ENCODE measurements at places on chromosomes 12 and 14.

DNA sequence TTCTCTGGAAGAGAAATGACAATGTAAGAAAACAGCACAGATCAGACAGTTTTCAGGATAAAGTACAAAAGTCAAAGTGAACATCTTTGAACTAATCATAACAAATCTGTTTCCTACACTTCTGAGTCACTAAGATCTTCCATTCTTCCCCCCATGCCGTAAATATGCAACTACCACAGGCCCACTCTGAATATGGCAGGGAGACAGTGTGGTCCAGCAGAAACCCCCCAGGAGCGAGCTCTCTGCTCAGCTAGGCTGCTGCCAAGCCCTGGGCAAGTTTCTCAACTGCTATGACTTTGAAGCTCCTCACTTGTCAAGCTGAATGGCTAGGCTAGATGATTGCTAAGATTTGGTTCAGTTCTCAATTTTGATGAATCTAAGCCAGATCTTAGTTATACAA is 148.1 kb downstream of the EFCAB11 start:
- no peak for DNase-seq

GRCh38 chr12:66044731-66045130 is 85.8 kb downstream of the LLPH start:
- no peak for DNase-seq

DNA sequence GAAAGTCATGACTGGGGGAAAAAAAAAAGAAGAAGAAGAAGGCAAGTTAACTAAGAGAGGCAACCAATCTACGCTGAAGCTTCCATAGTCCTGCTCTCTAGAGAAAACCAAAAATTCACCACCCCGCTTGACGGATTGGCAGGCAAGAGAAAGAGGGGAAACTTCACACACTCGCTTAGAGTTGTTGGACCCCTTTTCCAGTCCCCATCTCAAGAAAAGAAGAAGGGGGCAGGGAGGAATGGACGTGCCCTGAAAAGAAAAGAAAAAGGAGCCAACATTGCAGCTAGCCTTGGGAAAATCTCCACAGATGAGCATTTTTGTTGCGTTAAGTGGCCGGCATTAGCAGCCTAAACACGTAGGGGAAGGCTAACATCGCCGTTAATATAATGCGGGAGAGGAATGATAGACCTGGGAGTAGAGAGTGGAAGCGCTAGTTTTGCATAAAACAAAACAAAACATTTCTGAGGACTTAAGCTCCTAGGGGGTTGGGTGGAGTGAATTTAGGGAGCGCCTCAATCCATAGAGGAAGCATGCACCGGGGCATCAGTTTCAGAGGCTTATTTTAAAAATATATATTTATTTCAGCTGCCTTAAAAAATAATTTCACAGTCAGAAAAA is 11.3 kb upstream of the FOXG1 start:
- no peak for DNase-seq

DNA sequence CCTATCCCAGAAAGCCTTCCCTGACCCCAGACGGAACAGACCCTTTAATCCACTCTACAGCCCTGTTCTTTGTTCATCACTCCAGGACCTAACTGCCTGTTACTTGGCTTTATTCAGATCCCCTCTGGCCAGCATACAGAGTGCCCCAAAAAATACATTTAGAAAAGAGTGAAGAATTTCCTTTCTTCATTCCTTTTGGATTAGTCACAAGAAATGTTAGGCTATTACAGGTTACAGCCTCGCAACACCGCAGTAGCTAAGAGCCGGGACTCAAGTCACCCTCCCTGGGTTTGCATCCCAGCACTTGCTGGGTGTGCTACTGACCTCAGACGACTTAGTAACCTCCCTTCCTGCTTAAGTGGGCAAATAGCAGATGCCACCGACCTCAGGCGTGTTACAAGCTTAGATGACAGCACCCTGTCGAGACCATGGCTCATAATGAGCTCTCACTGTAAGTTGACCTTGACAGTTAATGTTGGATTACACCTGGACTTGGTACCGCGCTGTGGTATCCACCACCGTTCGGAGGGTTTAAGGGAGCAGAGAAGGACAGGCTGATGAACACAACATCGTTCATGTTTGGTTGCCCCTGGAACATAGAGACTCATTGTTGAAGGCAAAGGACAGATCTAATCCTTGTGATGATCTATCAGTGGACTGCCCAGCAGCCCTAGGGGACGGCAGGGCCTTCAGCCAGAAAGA is 12.9 kb downstream of the GLRX5 start:
- no peak for DNase-seq

- DNase-seq: peak; percentile 50
These were observed 17.4 kb downstream of the GALNT4 start for GRCh38 chr12:89507015-89507824.

- no peak for DNase-seq
These were observed 38.9 kb upstream of the DICER1 start for GRCh38 chr14:95196268-95196667.

GRCh38 chr12:49018261-49019119 is at the start of gene PRKAG1:
TSS of gene PRKAG1 (minus strand) at chr12:49018776. CDS start at chr12:49018740, 36 bp downstream.
- peak; percentile 96 for DNase-seq

- no peak for DNase-seq
These were observed 105.7 kb upstream of the C14orf180 start for GRCh38 chr14:104473649-104474494.

- peak; percentile 84 for DNase-seq
These were observed 57.9 kb upstream of the PNMA1 start for GRCh38 chr14:73771848-73772638.

DNA sequence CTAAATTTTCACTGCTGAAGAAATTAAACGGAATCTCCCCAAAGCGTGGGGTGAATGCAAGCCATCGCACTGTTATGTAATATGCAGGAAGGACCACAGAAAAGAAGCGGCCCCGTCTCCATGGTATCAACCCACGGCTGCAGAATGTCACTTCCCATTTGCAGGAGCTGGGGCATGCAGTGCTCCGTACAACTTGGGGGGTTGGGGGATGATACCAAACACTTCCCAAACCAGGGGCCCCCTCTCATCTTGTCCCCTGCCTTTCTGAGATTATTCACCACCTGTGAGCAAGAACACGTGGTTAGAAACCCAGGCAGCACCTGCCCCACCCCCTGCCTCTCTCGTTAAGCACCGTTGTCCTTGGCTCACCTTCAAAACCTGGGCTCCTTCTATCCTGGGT is 505.1 kb upstream of the TMEM132C start:
- no peak for DNase-seq

- no peak for DNase-seq
These were observed 6.7 kb upstream of the NEK9 start for GRCh38 chr14:75133597-75133996.

GRCh38 chr12:66467932-66468331 is 165.6 kb downstream of the HELB start:
- DNase-seq: no peak

GRCh38 chr14:54936816-54937215 is 34.2 kb upstream of the GCH1 start:
- DNase-seq: no peak

- DNase-seq: no peak
These were observed 21.5 kb downstream of the BRMS1L start for GRCh38 chr14:35847636-35848035.

DNA sequence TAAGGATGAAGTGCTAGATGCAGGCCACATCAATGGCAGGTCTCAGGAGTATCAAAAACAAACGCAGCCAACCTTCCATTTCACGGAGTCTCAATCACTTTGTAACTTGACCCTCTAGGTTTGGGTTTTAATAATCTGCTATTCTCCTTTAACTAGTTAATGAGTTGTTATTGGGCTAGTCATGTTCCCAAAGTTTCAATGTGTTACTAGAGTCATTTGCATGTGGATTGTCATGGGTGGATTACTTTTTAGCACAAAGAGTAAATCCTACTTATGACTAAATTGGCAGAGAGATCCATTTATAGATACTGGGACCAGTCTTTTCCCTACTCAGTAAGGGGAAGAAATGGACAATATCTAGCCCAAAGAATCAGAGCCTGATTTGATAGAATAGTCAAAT is 151.0 kb downstream of the BCAT1 start:
- DNase-seq: no peak

GRCh38 chr12:131829356-131829747 is 1.2 kb downstream of the MMP17 start:
- DNase-seq: no peak

DNA sequence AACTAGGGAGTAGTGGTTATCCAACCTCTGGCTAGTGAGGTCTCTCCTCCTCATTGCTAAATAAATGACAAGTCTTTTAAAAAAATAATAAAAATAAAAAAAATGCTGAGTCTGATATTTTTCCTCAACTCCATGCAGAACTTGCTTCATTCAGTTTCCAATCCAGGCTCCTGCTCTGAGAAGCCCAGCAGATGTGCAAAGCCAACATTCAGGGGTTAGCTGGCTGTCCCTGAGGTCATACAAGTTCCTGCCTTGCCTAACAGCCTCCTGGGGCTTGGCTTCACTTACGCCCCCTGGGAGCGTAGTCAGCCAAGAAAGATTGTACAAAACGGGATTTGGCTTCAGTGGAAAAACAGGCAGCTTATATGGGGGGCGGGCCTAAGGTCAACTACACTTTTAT is 23.3 kb downstream of the RTRAF start:
- DNase-seq: no peak

DNA sequence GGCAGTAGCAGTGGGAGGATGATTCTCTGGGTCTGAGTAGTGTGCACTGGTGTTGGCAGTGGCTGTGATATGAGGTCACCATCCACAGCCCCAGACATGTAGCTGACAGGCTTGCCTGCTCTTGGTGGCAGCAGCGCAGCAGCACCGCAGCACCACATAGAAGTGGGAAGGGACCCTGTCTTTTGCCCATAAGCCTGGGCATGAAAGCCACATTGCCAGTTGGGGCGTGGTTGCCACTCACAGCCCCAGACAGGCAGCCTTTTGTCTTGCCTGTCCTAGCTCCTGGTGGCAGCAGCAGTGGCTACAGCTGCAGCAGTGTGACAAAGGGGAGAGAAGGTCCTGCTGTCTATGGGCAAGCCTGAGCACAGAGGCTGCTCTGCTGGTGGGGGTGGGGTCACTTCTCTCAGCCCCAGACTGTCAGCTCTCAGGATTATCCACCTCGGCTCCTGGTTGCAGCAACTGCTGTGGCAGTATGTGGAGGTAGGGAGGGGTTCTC is 71.5 kb downstream of the BRMS1L start:
- no peak for DNase-seq

GRCh38 chr14:95585953-95586620 is 51.2 kb downstream of the GLRX5 start:
- DNase-seq: no peak

DNA sequence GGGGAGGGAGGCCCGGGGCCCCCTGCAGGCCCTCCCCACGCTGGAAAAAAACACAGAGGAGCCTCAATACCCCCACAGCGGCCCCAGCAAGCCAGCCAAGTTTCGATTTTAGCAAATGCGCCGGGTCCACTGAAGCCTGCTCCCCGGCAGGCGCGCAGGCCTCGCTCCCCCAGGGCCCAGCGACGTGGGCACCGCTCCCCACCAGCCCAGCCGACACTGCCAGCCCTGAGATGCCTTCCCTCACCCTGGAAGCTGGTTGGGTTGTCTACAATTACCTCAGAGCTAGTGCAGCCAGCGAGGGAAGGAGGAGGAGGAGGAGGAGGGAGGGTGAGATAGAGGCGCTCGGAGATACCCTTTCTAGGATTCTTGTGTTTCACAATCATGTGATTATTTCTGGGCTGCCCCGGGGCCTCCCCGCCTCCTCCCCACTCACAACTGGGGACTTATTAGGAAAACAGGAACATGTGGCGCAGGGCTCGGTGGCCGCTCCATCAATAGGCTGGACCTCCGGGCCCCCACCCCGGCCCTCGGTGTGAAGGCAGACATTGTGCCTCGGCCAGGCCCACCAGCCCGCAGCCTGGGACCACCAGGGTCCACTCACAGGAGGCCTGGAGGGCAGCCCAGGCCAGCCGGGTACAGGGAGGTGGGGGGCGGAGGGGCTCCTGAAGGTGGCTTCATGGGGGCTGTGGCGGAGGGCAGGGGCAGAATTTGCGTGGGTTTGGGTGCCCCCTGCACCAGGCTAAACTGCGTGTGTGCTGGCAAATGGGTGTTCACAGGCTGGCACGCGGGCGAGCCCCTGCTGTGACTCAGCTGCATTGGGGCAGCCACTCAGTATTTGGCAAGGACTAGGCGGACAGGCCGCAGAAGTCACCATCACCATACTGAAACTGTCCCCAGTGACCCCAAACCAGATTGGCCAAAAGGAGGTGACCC is 109.9 kb downstream of the NCOR2 start:
- peak; percentile 70 for DNase-seq

GRCh38 chr12:124599074-124599999 is 31.9 kb upstream of the NCOR2 start:
- DNase-seq: no peak

Measured in colonic mucosa (tissue), 4 donors.